ENCODE measurements at places on chromosomes 1 and 21.
A peak's percentile ranks its signal among the peaks of the same experiment; 100 is the strongest.

- no peak for DNase-seq
Observed at GRCh38 chr1:10835421-10835820, 39.0 kb upstream of the CASZ1 start.

GRCh38 chr1:27253596-27253995, 19.2 kb downstream of the WDTC1 start:
- DNase-seq = no peak

DNA sequence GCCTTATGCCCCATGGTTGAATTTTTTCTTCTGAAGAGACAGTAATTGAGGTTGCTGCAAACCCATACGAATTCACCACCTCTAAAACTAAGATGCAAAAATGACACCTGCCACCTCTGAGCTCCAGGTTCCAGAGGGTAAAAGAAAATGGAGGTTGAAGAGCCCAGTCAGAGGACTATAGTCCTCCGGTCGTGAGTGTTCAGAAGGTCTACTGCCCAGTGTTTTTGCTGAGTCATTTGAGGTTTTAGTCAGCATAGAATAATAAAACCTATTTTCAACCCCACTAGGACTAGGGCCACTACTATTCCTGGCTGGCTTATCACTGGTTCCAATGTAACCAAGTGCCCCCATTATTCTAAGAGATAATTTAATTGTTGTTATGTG, 12.9 kb upstream of the SLAMF7 start:
- peak; percentile 33 for DNase-seq

DNA sequence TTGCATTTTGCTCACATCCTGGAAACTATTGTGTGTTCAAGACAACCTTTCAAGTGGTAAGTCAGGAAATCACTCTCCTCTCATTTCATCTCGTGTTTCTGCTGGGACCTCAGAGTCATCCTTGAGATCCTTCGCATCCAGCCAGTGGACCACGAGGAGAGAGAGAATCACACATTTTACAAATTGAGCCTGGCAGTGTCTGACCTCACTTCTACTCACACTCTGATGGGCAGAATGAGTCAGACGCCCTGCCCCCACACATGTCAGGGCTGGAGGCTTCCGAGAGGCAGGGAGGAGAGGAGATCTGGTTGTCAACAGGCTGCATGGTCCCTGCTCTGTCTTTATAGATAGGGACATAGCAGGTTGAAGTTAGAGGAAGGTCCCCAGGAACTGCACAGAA, 509.7 kb downstream of the AJAP1 start:
- no peak for DNase-seq

DNA sequence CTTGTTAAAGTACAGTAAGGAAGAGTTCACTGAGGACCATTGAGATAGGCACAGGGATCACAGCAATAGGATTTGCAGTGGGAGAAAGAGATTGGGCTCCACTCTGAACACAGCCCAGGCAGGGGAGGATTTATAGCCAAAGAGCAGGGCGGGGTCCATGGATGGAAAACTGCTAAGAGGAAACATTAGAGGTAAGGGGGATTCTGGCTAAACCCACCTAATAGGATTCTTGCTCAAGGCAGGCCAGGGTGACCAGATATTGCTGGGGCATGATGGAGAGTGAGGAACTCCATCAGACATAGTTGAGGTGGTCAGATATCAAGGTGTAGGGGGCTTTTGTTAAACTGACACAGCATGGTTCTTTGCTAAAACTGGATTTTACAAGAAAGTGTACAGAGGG, 372.8 kb downstream of the NPHP4 start:
- no peak for DNase-seq

GRCh38 chr1:198700016-198700392, 61.2 kb downstream of the PTPRC start:
- DNase-seq = no peak

DNA sequence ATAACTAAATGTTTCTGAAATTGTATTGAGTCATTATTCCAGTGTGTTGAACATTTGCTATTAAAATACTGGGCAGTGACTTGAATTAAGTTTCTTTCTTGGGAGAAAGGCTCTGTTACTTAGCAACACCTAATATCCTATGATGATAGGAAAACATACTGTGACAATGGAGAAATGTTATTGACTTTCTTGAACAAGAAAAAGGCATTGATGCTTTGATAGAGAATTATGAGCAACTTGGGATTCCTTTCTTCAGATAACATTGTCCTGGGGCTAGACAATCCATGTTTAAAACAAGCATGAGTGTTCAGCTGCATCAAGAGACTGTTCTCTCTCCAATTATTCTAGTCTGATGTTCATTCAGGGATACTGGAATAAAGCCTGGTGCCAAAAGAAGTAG, 215.9 kb upstream of the L1TD1 start:
- DNase-seq = no peak

GRCh38 chr1:234620272-234621126, 10.5 kb upstream of the IRF2BP2 start:
- DNase-seq = no peak

DNA sequence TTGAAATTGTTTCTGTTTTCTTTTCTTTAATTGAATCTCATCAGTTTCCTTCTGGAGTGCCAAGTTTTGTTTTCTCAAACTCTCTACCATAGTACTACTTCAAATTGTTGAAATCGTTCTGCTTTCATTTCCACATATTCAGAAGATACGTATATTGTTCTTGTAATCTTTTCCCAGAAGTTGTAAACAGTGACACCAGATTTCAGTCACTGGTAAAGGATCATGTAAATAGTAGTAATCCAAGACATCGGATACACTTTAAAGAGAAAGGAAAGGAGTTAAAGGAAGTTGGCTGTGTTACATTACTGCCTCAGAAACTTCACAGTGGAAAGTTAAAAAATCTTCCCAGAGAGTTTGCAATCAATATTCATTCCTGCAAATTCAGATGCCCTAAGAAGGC, 67.5 kb downstream of the RGL1 start:
- no peak for DNase-seq

DNA sequence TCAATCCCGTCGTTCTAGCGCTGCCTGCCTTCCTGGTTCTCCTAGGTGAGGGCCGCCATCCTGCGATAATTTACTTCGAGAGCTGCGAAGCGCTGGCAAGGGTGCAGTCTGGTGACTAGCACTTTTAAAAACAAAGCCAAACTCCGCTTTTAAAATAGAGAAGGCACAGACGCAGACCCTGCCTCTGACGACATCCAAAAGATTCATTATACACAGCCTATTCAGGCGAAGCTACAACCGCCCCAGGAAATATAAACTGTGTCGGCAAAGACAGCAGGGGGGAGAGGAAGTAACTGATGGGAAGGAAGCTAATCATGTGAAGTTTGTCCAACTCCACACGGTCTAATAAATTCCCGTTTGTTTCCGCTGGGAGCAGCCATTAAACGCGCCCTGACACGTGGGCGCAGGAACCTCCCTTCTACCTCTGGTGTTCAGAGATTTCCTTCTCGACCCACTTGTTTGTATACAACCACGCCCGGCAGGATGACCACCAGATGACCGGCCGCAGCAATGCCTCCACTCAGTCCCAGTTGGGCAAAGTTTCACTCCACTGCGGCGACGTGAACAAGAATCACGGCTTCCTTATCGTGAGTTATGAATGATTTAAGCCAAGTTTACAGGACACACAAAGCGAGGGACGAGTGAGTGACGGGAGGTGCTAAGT, 1.3 kb downstream of the GNG12 start:
- DNase-seq = peak; percentile 94

GRCh38 chr1:231738554-231738953, 112.0 kb downstream of the DISC1 start:
- DNase-seq = no peak

GRCh38 chr1:59604191-59604590, 210.6 kb upstream of the HOOK1 start:
- DNase-seq = no peak

DNA sequence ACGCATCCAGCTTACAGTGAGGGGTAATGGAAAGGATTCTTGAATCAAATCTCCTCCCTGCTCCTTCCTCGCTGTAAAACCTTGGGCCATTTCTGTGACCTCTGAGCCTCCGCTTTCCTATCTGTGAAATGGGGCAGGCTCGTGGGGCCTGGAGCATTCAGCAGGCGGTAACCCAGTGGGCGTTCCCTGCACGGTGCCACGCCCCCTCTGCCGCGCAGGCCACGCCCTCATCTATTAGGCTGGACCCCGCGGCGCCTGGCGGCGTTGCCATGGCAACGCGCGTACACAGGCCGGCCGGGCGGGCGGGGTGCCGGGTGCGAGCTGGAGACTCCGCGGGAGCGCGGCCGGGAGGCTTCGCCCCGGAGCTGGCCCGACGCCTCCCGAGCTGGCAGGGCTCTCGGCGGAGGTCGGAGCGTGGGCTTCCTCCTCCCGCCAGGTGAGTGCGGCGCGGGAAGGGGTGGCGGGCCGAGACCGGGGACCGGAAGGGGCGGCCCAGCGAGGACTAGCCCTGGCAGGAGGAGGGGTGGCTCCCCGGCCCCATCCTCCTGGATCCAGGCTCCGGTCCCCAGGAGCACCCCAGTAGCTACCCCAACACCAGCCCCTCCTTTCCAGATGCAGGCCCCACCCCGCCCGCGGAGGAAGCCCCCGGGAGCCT, at the start of gene FHAD1:
Gene FHAD1, plus strand, starts transcription at position 264 of the 655 bp plus-strand sequence. CDS start 4,562 bp downstream, outside the sequence.
- DNase-seq = peak; percentile 30

GRCh38 chr1:9115351-9116205, 13.3 kb downstream of the GPR157 start:
- DNase-seq = peak; percentile 5

DNA sequence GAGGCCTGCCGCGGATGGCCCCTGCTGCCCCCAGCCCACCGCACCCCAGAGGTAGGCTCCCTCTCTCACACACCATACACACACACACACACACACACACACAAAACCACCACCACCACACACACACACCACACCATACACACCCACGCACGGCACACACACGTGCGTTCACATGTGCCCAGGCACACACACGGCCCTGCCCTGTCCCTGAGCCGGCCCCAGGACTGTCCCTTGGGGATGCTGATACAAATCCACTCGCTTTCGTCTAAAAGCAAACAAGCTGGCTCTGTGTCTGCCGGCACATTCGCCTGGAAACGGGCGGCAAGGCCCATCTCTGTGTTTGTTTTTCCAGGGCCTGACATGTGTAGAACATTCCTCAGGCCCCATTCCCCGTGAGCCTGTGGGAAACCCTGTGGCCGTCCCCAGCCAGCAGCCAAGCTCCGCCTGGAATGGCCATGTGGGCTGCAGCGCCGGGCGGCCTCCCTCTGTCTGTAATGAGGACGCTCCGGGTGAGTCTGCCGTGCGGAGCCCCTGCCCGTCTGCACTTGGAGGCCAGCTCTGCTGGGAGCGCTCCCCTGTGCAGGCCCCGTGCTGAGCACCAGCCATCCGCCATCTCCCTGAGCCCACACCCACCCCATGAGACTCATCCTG, 67.4 kb downstream of the DMRTB1 start:
- no peak for DNase-seq

- DNase-seq = peak; percentile 82
Observed at GRCh38 chr1:155218854-155219591, 10.5 kb downstream of the MTX1 start.

DNA sequence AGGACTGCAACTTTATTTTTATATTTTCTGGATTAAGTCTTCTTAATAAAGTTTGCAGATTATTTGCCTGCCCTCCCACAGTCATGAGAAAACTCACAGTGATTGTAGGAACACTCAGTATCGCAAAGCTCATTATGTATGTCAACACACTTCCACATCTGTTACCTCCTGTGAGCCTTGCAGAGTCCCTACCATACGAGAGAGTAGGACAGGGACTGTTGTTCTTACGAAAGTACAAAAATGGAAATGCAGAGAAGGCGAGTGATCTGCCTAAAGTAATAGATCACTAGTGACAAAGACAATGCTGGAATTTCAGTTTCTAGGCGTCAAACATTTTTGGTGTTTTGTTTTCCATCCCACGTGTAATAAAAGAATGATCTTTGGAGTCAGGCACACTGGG, 131.7 kb downstream of the SYT2 start:
- DNase-seq = no peak

GRCh38 chr1:20279509-20279908, 11.2 kb upstream of the VWA5B1 start:
- DNase-seq = peak; percentile 41

DNA sequence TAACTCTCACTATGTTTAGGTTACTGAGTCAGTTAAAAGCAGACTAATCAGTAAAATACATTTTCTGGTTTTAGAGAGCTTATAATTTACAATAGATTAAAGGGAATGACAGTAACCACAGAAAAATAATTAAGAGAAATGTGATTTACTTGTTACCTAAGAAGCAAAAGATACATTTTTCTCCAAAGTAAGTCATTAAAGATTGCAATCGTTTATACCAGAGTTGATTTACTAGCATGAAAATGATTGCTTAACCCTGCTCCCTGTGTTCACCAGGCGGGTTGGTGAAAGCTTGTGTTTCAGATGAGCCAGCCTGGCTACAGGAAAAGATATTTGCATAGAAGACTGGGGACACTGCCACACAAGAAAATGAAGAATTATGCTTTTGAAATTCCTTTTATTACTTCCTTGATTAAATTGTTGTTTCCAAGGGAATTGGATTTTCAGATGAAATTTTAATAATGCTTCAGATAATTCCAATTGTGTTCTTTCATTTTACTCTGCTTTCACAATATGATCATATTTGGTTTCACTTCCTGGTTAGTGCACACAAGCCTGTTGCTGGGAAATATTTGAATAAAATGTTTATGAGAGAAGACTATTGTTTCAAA, 27.9 kb downstream of the LRRC8B start:
- DNase-seq = no peak

DNA sequence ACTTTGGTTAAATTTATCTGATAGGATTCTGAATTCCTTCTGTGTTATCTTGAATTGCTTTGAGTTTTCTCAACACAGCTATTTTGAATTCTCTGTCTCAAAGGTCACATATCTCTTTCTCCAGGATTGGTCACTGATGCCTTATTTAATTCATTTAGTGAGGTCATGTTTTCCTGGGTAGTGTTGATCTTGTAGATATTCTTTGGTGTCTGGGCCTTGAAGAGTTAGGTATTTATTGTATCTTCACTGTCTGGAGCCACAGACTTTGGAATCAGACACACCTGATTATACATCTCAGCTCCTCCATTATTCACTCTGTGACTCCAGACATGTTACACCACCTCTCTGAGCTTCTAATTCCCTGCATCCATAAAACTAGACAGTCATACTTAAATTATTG, 34.2 kb upstream of the ETS2 start:
- no peak for DNase-seq

DNA sequence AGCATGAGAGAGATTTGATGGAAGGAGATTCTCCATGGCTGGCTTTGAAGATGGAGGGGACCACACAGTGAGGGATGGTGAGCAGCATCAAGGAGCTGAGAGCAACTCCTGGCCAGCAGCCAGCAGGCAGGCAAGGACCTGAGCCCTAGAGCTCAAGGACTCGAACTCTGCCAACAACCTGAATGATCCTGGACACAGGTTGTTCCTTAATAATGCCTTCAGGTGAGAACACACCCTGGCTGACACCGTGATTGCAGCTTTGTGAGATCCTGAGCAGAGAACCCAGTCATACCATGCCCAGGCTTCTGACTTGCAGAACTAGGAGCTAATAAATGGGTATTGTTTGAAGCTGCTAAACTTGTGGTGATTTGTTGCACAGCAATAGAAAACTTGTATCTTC, 183.1 kb downstream of the LMX1A start:
- DNase-seq = no peak

GRCh38 chr1:167430849-167431242, 87.5 kb downstream of the CD247 start:
- DNase-seq = no peak
